NCI-H2029 treated with DMSO at 0.1 percent for 48 hours (cell line): ENCODE measurements at places on chromosomes 4 and X.

- no peak for DNase-seq
Measured at GRCh38 chr4:175394208-175394607, 417.9 kb downstream of the GPM6A start.

DNA sequence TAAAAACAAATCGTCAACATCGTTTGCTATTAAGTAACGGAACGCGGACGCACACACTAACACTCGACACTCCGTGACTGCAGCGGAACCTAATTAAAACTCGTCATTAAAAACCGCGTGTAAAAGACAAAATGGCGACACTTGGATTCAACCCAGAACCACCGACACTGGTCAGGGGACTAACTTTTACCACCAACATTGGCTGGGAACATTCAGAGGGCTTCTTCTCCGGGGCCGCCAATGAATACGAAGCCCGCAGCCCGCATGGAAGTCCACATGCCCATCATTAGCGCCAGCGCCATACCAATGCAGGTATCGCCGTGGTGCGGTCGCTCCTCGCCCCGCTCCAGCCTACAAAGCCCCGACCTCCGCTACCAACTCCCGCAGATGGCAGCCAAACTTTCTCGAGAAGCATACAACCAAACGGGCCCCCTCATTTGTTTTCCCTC is 498 bp downstream of the RBMX start:
- peak; percentile 4 for DNase-seq

DNA sequence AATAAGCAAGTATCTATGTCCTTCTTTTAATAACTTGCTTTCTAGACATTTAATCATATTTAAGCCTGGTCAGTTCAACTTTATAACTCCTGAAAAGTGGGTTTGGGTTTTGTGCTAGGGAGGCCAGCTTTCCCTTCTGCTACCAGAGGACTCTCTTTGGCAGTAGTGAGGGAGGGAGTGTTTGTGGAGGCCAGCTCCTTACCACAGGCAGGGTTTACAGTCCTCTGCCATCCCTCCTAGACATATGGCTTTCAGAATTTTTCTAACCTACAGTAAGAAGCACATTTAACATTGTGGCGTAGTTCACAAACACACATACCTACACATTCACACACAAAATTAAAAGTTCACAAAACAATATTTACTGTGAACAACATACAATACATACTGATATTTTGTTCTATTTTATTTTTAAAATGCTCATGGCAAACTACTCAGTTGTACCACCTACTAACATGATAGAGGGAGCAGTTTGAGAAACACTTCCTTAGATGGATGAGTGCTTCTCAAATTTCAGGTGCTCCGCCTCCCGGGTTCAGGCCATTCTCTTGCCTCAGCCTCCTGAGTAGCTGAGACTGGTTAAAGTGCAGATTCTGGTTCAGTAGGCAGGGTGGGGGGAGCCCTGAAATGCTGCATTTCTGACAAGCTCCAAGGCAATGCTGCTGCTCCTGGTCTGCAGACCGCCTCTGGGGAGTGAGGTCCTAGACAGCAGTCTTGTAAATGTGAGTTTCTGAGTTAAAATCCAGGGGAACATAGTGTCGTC is 86.7 kb downstream of the PTTG2 start:
- peak; percentile 26 for DNase-seq

GRCh38 chr4:184812199-184812542 is 13.6 kb downstream of the ACSL1 start:
- no peak for DNase-seq

DNA sequence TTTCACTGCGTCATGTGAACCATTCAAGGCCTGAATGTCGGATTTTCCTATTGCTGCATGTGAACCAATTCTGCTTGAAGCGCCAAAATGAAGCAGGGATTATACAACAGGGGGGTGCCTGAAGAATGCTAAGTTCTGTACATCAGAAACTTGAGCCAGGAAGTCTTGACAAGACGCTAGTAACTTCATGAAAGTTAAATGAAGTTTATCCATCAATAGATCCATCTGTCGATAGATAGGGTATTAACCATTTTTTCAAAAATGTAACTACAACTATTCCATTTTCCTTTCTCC is 590 bp upstream of the NAF1 start:
- no peak for DNase-seq

DNA sequence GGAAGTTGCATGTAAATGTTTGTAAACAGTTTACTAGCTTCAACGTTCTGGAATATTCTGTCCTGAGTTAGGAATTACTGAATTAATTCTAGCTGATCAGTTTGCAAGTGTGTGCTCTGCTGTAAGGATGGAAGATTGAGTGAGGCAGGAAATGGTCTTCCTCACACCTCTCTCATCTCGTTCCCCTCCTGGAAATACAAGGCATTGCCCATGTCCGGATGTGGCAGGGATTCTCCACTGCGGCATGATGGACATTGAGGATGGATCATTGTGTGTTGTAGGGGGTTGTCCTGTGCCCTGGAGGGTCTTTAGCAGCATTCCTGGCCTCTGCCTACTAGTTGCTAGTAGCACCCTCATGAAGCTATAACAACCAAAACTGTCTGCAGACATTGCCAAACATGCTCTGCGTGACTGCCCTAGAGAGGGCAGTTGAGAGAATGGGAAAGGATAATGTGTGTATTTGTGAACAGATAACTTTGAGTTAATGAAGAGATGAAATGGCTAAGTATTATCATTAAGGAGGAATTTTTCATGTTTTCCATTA is 12.6 kb downstream of the CA5B start:
- DNase-seq: no peak

- no peak for DNase-seq
Measured at GRCh38 chrX:15789979-15790768, at the start of gene ZRSR2. TSS of gene ZRSR2 (plus strand) at chrX:15790484. CDS start at chrX:15790496, 12 bp downstream.

DNA sequence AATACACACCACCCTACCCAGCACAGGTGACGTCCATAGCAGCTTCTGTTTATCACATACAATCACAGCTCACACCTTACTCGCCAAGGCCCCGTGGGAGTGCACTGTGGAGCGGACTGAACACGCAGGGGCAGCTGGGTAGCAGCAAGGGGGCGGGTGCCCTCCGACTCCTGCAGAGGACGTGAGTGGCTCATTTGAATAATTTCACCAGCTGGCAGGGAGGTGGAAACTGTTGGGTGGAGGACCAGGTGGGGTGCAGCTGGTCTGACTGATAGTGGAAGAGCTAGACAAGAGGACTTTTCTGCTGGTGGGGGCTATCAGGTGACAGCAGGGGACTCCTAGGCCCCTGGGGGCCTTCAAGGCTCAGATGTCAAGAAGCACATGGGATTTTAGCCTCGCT is 16.3 kb downstream of the MAN2B2 start:
- no peak for DNase-seq

DNA sequence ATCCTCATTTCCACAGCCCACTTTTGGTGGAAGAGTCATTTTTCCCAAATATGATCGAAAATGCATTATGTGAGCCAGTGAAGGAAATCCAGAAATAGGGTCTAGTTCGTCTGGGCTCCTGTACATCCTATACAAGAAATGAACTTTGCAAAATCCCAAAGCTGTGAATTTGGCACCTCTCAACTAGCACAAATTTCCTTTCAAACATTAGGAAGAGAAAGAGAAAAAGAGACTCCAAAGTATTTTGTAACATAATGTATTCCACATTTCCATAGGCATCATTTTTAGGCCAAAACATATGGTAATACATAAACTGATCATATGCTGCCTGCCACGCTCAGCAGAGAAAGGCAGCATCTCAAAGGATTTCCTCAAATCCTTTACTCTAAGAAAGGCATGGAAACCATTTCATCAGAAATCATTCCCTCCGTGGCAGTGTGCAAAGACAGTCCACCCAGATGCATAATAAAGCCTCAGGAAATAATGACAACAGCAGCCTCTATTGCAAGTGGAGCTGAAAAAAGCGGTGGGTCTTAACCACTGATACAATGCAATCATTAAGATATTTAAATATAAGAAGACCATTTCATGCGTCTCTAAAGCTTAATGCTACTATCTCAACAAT is 56.8 kb downstream of the ANOS1 start:
- DNase-seq: no peak

- no peak for DNase-seq
Measured at GRCh38 chr4:170400361-170400760, 310.6 kb upstream of the AADAT start.

DNA sequence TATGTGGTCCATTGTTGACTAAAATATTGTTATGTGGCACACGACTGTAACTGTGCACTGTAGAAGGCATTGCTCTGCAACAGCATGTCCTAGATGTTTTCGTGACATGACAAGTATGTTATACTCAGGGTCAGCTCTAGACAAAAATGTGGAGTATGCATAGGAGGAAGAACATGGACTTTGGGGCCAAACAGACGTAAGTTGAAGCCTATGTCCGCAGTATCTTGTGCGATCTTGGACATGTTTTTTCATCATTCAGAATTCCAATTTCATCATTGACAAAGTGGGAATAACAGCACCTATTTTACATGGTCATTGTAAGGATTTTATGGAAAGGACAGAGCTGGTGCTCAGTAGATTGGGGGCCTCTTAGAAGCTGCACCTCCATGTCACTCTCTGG is 27.7 kb upstream of the PROM1 start:
- no peak for DNase-seq

DNA sequence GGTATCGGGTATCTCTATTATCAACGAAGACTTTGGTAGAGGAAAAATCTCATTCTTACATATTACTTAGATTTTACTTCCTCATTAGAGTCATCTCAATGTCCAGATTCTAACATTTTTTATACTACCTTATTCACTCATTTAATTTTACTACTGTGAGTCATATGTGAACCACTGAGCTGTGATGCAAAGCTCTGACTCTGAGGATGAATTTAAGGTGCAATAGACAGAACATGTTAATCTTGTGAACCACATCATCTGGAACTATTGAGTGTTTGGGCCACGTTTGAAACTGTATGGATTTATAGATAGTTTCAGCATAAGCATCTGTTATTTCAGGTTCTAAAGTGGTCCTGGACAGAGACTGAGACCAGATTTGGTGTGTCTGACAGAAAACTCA is 78.4 kb downstream of the PWWP3B start:
- no peak for DNase-seq

DNA sequence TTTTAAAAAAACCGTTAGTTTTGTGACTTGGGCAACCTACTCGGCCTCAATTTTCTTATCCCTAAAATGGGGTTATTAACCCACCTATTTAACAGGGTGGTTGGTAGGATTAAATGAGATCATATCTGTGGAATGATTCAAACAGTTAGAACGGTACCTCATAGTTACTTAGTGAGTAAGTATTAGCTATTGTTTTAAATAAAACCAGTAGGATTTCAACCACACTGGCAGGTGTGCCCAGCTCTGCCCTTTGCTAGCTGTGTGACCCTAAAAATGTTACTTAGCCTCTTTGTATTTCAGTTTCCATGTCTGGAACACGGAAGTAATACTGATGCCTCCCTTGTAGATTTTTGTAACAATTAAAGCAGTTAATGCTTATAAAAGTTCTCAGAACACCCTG is 225.8 kb upstream of the SPRY1 start:
- no peak for DNase-seq

DNA sequence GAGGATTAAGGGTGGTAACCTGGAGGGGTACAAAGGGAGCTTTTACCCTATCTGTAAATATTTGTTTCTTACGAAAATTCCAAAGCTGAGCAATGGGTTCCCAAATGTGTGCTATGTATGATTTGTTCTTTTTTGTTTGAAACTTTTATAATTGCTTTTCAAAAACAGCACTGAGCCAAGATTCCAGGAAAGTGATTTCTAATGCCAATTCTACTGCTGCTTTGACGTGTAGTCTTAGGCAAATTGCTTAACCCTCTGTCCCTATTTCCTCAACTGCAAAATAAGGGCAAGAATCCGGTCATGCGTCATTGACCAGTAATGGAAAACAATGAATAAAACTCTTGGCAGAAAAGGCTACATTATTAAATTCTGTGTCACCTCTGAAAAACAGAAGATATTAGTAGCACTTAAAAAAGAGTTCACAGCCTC is 454.7 kb downstream of the IL15 start:
- DNase-seq: no peak

DNA sequence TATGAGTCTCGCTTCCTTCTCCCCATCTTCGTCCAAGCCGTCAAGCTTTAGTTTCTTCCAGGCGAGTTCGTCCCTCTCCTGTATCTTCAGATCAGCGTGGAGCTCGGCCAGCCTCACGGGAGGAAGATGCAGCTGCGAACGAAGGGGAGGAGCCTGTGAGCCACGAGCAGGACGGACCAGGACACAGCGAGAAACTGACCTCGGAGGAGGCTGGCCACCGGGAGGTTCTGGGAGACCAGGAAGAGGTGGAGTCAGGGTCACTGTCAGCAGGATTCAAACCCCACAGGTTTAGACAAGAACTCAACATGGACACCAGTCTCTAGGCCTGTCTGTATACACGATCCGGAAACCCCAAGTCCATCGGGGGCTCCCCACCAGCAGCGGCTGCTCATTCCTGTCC is 7.3 kb downstream of the LRPAP1 start:
- no peak for DNase-seq

- no peak for DNase-seq
Measured at GRCh38 chr4:33886356-33886755, 2358.0 kb downstream of the ARAP2 start.

- DNase-seq: no peak
Measured at GRCh38 chr4:56657818-56658217, 23.3 kb downstream of the HOPX start.

DNA sequence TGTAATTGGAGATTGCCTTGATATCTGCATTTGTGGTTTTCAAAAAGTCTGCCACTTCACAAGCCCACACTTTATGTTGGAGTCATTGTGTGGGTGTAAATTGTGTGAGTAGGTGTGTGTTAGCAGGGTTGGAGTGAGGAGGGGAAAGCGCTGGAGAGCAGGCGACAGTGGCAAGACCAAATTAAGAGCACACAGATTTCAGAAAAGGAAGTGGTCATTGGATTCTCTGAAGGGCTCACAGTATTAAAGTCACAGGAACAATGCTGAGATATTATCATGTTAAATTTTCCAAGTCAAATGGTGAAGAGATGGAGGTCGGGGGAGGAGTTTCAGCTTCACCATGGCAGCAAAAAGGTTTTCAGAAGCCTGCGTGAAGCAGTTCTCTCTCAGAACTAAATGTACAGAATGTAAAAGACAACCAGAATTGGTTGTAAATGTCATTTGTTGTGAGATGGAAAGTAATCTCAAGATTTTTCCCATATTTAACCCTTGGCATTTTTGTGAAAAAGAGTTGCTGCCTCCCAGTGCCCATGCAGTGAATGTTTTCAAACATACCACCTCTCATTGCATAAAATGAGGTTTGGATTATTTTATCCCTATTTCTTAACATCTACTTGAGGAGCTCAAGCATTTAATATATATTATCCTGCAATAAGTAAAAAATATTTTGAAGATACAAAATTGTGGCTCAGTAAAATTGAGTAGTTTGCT is 265.9 kb downstream of the ZNF674 start:
- no peak for DNase-seq
